ENCODE measurements at places on chromosomes 4 and X. TPM values are rescaled to one million over a fixed set of nuclear protein-coding genes. Genes with fewer than 3 reads are reported as not detected.

The SEPSECS gene
- 15.4 TPM for total RNA-seq

The MAGEE1 gene
- total RNA-seq = 4.0 TPM

- no peak for DNase-seq
- H3K27ac ChIP-seq = no peak overlapping the region
- no peak overlapping the region for H3K4me3 ChIP-seq
- H3K27me3 ChIP-seq = peaks cover 2% of the 10 kb centered on the region
- H3K36me3 ChIP-seq = no peaks in the 10 kb centered on the region
These were observed 664.2 kb upstream of the CPEB2 start for GRCh38 chr4:14337892-14338584.

DNA sequence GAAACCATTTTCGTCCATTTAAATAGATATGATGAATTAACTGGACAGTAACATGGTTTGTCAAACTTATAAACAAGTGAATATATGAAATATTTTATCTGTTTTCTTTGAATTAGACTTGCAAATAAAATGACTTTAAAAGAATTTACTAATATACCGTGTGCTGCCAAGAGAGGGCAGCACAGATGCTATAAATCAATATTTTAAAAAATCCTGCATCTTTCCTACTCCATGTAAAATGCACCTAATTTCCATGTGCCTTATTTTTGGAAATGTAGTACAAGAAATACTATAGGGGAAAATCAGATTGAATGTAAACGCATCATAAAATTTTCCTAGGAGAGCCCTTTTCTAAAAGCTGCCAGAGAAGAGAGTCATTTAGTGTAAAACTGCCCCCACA lies 62.2 kb downstream of the PRKX start:
- DNase-seq = no peak
- no peaks in the 10 kb centered on the region for H3K27me3 ChIP-seq
- H3K4me3 ChIP-seq = no peak overlapping the region
- peaks cover 2% of the 10 kb centered on the region for H3K4me1 ChIP-seq
- peaks cover 9% of the 10 kb centered on the region for H3K36me3 ChIP-seq
- no peak overlapping the region for H3K27ac ChIP-seq

Measured in activated CD4-positive, alpha-beta T cell treated with anti-CD3 and anti-CD28 coated beads for 36 hours (primary cell).